ENCODE measurements at places on chromosomes 13 and 19.
A peak's percentile ranks its signal among the peaks of the same experiment; 100 is the strongest.

DNA sequence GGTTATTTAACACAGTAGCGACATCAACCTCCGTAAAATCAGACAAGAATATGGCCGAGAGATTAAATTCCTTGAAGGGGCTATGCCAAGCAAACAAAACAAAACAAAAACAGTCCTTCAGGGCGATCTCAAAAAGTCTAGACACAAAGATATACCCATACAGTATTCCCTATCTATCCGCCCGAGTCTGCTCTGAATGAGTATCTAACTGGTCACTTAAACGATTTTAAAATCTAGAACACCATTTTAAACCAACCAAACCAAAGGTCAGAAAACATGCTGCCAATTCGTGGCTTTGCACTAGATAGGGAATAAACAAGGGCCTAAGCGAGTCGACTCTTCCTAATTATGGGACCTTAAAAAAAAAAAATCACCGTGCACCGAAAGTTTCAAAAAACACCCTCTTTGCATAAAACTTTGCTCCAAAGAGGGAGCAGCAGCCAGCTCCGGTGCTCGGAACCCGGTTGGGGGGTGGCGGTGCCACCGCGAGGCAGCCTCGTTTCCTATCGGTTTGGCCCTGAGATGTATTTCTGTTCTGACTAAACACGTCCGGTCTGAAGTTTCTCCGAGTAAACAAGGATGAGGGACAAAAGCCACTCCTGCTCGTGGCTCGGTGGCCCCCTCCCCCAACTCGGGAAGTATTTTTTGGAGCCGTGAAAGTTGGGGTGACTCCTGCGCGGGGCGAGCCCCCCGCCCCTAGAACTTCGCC lies 1.8 kb downstream of the HMGB1 start:
- peak; percentile 56 for DNase-seq

GRCh38 chr13:27024776-27025492 lies 146.7 kb downstream of the USP12 start:
- DNase-seq = no peak

DNA sequence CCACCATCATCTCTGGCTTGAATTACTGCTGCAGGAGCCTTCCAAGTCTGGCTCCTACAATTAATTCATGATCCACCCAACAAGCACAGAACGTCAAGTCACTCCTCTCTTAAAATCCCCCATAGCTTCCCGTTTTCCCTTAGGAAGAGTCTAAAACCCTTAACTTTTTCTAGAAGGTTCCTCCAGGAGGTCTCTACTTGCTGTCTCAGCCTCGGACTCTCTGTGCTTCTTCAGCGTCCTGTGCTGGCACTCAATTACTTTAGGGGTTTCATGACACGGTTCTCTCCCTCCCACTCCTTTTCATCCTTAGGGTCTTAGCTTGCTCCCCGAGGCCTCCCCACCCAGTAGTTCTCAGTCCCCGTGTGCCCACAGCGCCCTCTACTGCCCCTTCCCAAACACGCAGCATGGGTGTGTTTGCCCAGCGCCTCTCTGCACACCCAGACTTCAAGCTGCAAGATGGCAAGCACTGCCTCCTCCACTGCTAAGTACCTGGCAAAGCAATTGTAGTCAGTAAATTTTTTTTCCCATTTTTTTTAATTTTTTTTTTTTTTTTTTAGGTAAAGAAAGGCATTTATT lies 25.8 kb upstream of the MAP3K10 start:
- peak; percentile 47 for DNase-seq

- no peak for DNase-seq
Measured at GRCh38 chr13:34751492-34751891, 190.6 kb upstream of the NBEA start.

DNA sequence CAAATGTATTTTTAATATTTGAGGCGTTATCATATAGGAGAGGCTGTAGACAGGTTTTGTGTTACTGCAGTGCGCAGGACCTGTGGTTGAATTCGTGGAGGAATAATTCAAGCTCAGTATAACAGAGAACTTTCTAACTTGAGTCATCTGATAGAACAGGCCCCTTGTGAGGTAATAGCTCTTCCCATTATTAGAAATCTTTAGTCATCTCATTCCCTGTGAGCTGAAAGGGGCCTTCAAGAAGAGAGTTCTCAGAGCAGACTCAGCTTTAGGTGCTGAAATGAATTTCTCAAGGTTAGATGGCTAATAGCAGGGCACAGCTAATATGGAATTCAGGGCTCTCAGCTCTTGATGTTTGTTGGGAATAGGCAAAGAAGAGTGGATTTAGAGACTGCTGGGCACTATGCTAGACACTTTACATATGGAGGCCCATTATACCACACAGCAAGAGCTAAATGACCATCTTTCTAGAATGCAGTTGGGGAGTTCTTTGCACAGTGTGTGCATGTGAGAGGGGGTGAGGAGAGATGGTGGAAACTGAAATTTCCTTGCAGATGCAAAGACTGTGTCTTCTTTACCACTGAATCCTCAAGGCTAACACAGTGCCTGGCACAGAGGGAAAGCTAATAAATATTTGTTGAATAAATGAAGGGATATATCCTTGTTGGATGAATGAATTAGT lies 89.5 kb downstream of the DGKH start:
- peak; percentile 42 for DNase-seq

DNA sequence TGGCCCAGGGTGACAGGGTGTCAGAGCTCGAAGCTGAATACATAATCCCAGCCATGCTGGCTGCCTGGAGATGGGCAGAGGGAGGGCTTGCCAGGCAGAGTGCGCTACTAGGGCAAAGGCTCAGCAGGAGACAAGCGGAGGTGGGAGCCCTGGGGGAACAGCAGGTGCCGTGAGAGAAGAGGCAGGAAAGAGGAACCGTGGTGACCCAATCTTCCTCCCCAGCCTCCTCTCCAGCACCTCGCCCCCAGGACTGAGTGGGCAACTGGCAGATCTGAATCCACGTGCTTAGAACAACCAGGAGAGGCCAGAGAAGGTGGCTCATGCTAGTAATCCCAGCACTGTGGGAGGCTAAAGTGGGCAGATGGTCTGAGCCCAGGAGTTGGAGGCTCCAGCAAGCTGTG lies 11.0 kb upstream of the CCL25 start:
- no peak for DNase-seq

- DNase-seq = no peak
Measured at GRCh38 chr19:40600570-40601133, 517 bp upstream of the LTBP4 start.

DNA sequence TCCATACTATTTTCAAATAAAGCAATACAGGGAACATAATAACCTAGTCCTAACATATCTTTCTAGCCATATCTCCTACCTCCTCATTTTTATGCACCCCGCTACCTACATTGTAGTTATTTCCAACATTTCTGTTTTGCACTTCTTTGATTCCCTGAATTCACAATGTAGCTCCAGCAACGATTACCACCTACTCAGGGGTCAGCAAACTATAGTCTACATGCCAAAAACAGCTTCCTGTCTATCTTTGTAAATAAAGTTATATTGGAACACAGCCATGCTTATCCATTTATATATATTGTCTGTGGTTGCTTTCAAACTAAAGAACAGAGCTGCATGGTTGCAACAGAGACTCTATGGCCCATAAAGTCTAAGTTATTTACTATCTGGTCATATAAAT lies 16.7 kb downstream of the MYCBP2 start:
- DNase-seq = no peak

GRCh38 chr13:50866817-50867636 lies 23.5 kb upstream of the DLEU7 start:
- DNase-seq = peak; percentile 34

DNA sequence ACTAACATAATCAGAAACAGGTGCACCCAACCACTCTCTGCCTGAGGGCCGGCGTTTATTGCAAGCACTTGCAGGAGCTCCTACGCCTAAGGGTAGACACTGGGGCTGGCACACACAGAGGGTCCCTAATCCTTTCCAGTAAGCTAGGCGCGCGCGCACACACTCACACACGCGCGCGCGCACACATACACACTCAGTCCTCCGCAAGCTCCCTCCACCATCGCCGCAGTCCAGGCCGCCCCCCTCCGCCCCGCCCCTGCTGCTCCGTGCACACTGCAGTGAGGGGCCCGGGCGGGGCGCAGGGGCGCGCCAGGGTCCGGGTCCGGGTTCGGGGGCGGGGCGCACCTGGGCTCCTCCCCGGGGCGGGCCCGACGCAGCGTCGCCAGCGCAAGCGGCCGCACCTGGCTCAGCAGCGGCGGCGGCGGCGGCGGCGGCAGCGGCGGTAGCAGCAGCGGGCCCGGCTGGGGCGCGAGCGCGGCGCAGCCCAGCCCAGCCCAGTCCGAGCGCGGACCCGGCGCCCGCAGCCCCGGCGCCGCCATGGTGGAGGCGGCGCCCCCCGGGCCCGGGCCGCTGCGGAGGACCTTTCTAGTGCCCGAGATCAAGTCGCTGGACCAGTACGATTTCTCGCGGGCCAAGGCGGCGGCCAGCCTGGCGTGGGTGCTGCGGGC lies at the start of gene CAMSAP3:
TSS of gene CAMSAP3 (plus strand) at position 398 of the 668 bp plus-strand sequence. CDS start at position 538, 140 bp downstream.
- DNase-seq = peak; percentile 13

- no peak for DNase-seq
Measured at GRCh38 chr19:3507371-3508120, 1.4 kb downstream of the FZR1 start.

- DNase-seq = no peak
Measured at GRCh38 chr13:85816413-85816812, 17.2 kb upstream of the SLITRK6 start.

DNA sequence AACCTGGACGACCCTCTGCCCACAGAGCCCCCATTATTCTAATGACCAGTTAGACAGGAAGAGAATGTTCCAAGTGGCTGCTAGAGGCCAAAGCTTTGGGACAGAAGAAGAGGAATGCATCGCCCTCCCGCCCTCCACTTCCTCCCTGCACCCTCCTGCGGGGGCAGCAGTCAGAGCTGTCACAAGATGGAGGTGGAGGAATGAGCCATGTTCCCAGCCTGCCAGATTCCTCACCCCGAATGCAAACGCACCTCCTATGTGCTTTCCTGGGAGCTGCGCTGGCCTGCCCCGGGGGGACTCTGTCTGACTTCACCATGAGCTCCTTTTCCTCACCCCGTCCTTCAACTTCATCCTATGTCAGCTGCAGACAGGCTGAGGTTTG lies 1.7 kb downstream of the YJEFN3 start:
- DNase-seq = no peak

DNA sequence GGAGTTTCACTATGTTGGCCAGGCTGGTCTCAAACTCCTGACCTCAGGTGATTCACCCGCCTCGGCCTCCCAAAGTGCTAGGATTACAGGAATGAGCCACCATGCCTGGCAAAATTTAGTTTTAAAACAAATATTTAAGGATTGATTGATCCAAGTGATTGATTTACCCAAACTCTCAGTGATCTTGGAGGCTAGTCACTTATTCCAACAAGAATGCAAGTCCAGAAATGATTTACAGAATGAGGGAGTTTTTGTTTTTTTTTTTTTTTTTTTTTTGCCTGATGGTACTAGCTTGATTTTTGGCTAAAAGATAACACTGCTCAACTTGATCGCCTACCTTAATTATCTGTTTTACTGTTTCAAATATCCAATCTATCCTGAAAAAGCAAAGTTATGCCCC lies 5.7 kb upstream of the TEX26 start:
- DNase-seq = no peak

DNA sequence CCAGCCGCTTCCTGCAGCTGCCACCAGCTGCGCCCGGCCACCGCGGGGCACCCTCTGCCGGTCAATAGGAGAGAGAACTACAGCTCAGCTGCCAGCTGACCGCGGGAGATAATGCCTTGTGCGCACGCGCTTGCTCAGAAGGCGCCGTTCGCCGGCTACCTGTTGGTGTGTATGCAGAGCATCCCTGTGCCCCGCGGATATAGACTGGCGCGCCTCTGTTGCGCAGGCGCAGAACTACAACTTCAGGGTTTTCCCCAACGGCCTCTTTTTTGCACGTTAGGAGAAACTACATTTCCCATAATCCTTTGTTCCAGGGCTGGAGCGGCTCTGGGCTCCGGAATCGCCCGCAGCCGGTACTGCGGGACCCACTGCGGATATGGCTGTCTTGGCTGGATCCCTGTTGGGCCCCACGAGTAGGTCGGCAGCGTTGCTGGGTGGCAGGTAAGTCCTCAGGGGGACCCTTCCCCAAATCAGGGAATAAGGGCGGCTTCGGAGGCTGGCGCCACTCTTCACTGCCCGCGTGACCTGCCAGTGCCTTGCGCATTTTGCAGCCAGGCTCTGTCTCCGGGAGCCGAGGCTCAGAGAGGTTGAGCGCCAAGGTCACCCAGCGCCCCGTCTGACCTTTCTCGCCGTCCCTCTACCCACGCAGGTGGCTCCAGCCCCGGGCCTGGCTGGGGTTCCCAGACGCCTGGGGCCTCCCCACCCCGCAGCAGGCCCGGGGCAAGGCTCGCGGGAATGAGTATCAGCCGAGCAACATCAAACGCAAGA lies at the start of gene MRPL34:
TSS of gene MRPL34 (plus strand) at position 356 of the 768 bp plus-strand sequence. CDS start at position 377, 21 bp downstream.
- DNase-seq = peak; percentile 99

- peak; percentile 57 for DNase-seq
Measured at GRCh38 chr19:53511933-53512374, 26.0 kb upstream of the ZNF331 start.

DNA sequence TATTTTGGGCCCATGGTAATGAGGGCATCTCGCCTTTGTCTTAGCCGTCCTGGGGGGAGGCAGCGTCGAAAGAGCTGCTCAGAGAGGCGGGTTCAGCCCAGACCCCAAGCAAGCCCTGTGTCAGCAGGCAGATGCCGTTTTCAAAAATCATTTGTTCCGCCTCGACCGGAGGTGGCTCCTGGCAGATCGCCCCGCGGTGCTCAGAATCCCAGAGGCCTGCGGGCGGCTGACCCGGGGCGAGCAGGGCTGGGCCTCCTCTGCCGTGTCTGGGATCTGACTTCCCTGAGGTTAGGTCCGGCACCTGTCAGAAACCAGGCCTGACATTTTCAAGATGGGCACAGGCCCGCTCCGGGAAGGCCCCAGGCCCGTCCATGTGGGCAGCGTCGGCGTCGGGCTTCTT lies 36.1 kb downstream of the CRTC1 start:
- DNase-seq = no peak

GRCh38 chr13:24097064-24097463 lies 63.5 kb upstream of the SPATA13 start:
- DNase-seq = peak; percentile 55

- DNase-seq = peak; percentile 72
Measured at GRCh38 chr13:20197361-20197834, 4.7 kb upstream of the GJB2 start.

DNA sequence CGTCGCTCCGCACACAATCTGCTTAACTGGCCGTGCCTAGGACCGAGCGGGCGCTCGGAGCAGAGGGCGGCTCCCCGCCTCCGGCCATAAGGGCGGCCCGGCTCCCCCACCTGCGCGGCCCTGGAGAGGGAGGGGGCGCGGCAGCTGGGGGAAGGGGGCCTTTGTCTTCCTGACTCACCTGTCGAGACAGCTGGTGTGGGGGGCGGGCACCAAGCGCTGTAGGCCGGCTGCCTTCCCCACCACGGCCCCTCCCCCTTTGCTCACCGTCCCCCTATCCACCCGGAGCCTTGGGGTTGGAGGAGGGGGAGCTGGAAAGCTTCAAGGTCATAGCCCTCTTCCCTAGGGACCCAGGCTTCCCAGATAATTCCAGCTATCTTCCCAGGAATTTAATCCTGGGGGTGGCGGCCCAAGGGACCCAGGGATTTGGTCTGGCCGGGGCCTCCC lies 1.2 kb downstream of the VASP start:
- no peak for DNase-seq
